ENCODE measurements at places on chromosomes 12 and 14.
A peak's percentile ranks its signal among the peaks of the same experiment; 100 is the strongest.

- H3K36me3 ChIP-seq, result no peaks in the 10 kb centered on the region
- no peak for DNase-seq
- H3K27ac ChIP-seq, result no peak overlapping the region
- no peaks in the 10 kb centered on the region for H3K4me1 ChIP-seq
- no peak overlapping the region for H3K4me3 ChIP-seq
These were observed 1066.1 kb downstream of the FLRT2 start for GRCh38 chr14:86596024-86596423.

DNA sequence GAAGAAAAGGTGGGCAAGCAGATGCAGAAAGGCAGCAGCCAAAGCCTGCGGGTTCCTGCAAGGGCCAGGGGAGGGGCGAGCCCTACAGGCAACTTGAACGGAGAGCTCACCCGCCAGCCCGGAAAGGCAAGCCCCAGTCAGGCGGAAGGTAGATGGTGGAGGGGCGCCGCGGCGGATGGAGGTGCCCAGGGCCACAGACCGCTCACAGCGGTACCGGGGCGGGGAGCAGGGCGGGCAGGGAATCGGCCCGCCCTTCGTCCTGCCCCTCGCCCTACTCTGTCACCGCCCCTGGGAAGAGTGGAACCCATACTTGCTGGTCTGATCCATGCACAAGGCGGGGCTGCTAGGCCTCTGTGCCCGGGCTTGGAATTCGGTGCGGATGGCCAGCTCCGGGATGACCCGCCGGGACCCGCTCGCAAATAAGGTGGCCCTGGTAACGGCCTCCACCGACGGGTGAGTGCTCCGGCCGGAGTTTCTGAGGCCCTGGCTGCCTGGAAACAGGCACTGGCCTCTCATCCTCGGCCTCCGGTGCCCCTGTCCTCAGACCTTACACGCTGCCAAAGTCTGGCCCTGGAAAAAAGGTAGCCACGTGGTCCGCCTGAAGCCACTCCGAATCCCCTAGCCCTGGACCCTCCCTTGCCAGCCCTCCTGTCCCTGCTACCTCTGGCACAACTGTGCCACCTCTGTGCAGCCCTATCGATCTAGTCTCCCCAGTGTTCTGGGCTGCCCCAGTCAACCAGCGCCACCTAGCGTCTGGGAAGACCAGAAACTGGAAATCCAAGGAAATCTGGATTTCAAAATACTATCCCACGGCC is at the start of gene DHRS4:
TSS of gene DHRS4 (plus strand) at position 307 of the 815 bp plus-strand sequence. CDS start at position 326, 19 bp downstream.
- H3K27ac ChIP-seq, result no peak within 1 kb of the TSS
- DNase-seq, result no peak
- H3K4me3 ChIP-seq, result peak within 1 kb of the TSS; percentile 69
- no peaks in the 10 kb centered on the region for H3K36me3 ChIP-seq
- H3K4me1 ChIP-seq, result no peaks in the 10 kb centered on the region

DNA sequence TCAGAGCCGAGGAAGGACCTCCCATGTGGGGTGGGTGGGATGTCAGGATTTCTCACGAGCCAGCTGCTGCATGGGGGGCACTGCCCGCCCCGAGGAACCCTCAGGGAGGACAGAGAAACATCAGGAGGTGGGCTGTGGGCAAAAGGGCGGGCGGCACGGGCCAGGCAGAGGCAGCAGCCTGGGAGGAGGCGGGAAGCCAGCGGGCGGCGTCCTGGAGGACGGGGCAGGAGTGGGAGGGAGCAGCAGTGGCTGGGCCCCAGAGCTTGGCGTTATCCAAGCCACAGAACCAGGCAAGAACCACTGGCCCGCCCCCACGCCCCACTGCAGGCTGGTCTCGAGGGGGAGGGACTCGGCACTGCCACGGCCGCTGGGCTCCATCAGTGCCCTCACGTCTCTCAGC is 2.4 kb downstream of the C14orf180 start:
- no peak for DNase-seq
- no peaks in the 10 kb centered on the region for H3K4me1 ChIP-seq
- no peak overlapping the region for H3K27ac ChIP-seq
- H3K4me3 ChIP-seq, result no peak overlapping the region

DNA sequence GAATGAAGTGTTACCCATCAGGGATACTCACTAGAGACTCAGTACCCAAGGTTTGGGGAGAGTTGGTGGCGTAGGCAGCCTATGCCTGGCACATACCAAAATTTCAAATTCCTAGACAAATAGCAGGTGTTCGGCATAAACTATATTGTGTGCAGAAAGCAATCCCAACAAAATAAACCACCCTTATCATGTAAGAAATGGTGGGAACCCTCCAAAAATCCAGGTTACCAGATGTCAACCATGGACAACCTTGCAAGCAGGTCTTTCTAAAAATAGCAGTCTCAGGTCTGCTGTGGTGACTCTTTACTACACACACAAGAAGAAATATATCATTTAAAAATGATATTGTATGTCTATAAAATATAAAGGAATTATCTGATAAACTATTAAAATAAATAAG is 17.7 kb upstream of the PTGER2 start:
- H3K4me3 ChIP-seq, result no peak overlapping the region
- no peaks in the 10 kb centered on the region for H3K4me1 ChIP-seq
- DNase-seq, result no peak
- H3K27ac ChIP-seq, result no peak overlapping the region
- no peaks in the 10 kb centered on the region for H3K36me3 ChIP-seq
- no peaks in the 10 kb centered on the region for H3K27me3 ChIP-seq

DNA sequence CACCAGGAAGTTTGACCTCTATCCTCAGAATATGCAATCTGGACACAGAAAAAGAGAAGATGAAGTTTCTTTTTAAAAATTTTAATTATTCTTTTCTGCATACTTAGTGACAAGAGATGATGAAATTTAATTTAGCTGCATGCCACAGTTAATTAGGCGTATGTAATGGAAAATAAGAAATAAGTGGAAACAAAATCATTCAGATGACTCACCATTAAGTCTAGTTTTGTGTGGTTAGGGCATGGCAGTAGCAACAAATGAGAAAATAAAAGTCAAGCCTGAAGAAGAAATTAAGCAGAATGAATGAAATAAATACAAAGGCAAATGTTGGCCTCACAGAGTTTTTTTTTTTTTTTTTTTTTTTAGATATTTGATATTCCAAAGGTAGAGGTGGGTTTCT is 30.9 kb upstream of the KLRD1 start:
- DNase-seq, result no peak
- H3K4me3 ChIP-seq, result no peak overlapping the region
- no peaks in the 10 kb centered on the region for H3K27me3 ChIP-seq
- no peaks in the 10 kb centered on the region for H3K36me3 ChIP-seq
- H3K27ac ChIP-seq, result no peak overlapping the region
- no peaks in the 10 kb centered on the region for H3K4me1 ChIP-seq

- H3K27me3 ChIP-seq, result no peaks in the 10 kb centered on the region
- H3K27ac ChIP-seq, result no peak overlapping the region
- no peaks in the 10 kb centered on the region for H3K36me3 ChIP-seq
- no peak overlapping the region for H3K4me3 ChIP-seq
These were observed 33.5 kb upstream of the SPIC start for GRCh38 chr12:101441461-101442224.
